ENCODE measurements at places on chromosomes 6 and 20.

- no peak for DNase-seq
These were observed 6.1 kb downstream of the TRIM10 start for GRCh38 chr6:30154709-30155519.

DNA sequence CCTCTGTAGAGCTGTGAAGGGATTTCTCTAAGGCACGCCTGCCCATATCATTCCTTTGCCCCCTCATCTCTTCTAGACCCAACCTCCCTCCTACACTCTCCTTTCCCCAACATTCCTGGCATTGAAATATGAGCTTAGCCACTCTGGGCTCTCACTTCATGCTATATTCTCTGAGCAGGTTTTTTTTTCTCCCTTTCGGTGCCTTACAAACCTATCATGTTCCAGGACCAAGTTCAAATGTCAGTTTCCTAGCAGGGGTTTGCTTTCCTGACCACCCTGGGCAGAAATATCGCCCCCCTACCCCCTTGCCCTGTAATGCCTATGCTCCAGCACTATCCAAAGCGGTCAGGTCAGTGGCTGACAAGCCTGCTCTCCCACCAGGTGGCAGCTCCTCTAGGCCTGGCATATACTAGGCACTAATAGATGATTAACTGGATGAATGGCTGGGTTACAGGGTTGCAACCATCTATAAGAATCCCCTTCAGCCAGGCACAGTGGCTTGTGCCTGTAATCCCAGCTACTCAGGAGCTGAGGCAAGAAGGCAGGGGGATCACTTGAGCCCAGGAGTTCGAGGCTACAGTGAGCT lies 25.7 kb upstream of the AAR2 start:
- DNase-seq, result no peak

GRCh38 chr6:103284835-103285234 lies 1574.9 kb downstream of the HACE1 start:
- no peak for DNase-seq

DNA sequence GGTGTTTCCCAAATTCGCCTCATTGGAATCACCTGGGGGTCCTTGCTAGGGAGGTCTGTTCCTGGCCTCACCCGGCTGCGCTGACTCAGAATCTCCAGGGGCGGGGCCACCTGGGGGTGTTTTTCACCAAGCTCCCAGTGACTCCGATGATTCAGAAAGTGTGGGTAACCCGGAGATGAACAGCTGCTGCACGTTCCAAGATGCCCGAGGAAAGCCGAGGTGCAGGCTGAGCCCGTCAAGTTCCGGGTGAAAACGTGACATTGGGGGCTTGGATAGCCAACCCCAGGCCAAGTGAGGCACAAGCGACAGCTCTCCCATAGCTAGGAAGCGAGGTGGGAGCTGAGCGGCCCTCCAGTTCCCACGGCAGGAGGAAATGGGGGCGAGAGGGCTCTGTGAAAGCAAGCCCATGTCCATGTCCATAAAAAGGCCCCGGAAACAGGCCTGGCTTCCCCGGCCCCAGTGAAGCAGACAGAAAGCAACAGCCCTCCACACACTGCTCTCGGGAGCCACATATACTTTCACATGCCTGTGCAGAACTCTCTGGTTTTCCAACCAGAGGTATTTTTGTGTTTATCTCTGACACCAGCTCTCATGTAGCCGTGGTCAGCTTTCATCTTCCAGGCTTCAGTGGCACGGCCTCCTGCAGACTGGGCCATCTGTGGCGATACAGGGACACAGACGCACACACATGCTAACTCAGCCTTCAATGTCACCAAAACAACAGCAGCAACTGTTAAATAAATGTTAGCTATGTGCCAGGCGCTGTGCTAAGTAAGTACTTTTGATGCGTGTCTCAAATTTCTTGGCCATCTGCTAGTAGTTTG lies 90.7 kb upstream of the CCDC28A start:
- no peak for DNase-seq

- DNase-seq, result no peak
These were observed 846 bp downstream of the ZSCAN31 start for GRCh38 chr6:28335040-28335563.

GRCh38 chr20:58147628-58148370 lies 80.7 kb downstream of the ANKRD60 start:
- DNase-seq, result no peak

Data from activated CD4-positive, alpha-beta T cell treated with anti-CD3 and anti-CD28 coated beads for 24 hours (primary cell).